ENCODE measurements at places on chromosomes 16 and 17. TPM values are rescaled to one million over a fixed set of nuclear protein-coding genes. Genes with fewer than 3 reads are reported as not detected.

SPHK1 gene
- 72.3 TPM for polyA plus RNA-seq

CALB2 gene
- polyA plus RNA-seq = 1.2 TPM

TEKT5 gene
- polyA plus RNA-seq = not detected

ASPHD1 gene
- 18.5 TPM for polyA plus RNA-seq

KRT25 gene
- polyA plus RNA-seq = not detected

Data from GM23248 (cell line).